GM23338 (cell line): ENCODE measurements at places on chromosomes 1 and 21.

DNA sequence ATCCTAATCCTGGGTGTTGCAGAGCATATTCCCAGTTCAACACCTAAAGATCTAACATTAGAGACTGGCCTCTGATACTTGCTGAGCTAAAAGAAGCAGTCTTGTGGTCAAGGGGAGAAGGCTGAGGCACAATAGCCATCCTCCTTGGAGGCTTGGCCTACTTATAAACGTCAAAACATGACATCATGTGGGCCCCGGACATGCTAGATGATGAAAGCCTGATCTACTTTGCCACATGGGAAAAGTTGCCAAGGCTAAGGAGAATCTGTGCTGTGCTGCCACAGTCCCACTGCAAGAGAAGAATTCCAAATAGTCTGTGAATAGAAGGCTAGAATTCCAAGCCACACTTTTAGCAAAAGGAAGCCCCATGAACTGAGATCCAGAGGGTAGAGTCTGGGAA lies 43.9 kb upstream of the SAMD13 start:
- no peaks in the 10 kb centered on the region for H3K27me3 ChIP-seq
- no peak for DNase-seq
- peaks cover 8% of the 10 kb centered on the region; the same call in 1 of the 2 replicates for H3K4me1 ChIP-seq
- no peak overlapping the region for H3K27ac ChIP-seq
- H3K36me3 ChIP-seq, result no peaks in the 10 kb centered on the region
- H3K4me3 ChIP-seq, result no peak overlapping the region

GRCh38 chr1:52668711-52669110 lies 29.4 kb downstream of the COA7 start:
- no peaks in the 10 kb centered on the region for H3K4me1 ChIP-seq
- no peak for DNase-seq
- H3K4me3 ChIP-seq, result no peak overlapping the region
- H3K27me3 ChIP-seq, result no peaks in the 10 kb centered on the region
- no peaks in the 10 kb centered on the region for H3K36me3 ChIP-seq

- no peak overlapping the region for H3K4me3 ChIP-seq
- no peaks in the 10 kb centered on the region for H3K36me3 ChIP-seq
- H3K27ac ChIP-seq, result no peak overlapping the region
- DNase-seq, result no peak
- no peaks in the 10 kb centered on the region for H3K4me1 ChIP-seq
- no peaks in the 10 kb centered on the region for H3K27me3 ChIP-seq
Observed at GRCh38 chr1:154485910-154486496, 16.0 kb upstream of the TDRD10 start.

DNA sequence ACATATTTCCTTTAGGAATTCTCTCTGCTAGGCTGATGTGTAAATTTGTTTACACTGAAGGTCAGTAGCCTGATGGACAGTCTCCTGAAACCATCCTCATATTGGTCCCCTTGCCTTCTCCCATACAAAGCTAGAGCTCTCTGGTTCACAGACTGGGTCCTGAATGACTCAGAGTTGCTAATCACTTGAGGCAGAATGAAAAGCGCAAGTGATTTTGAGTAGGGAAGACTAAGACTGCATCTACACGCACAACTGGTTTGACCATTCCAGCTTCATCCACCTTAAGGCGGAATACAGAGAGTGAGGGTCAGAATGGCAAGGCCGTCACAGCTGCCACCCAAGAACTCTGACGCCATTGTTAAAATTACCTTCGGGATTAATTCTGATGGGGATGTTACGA lies 70.2 kb upstream of the KIF26B start:
- no peak overlapping the region for H3K4me3 ChIP-seq
- H3K27ac ChIP-seq, result no peak overlapping the region
- H3K4me1 ChIP-seq, result no peaks in the 10 kb centered on the region

- H3K27ac ChIP-seq, result peak overlapping the region; percentile 72
- peaks cover 53% of the 10 kb centered on the region for H3K36me3 ChIP-seq
- no peak for DNase-seq
- H3K27me3 ChIP-seq, result no peaks in the 10 kb centered on the region
Observed at GRCh38 chr1:42936309-42937078, 22.2 kb downstream of the SLC2A1 start.

- H3K36me3 ChIP-seq, result no peaks in the 10 kb centered on the region
- H3K27ac ChIP-seq, result no peak overlapping the region
- DNase-seq, result no peak
- no peaks in the 10 kb centered on the region for H3K27me3 ChIP-seq
Observed at GRCh38 chr1:166789286-166789685, 50.0 kb upstream of the POGK start.

DNA sequence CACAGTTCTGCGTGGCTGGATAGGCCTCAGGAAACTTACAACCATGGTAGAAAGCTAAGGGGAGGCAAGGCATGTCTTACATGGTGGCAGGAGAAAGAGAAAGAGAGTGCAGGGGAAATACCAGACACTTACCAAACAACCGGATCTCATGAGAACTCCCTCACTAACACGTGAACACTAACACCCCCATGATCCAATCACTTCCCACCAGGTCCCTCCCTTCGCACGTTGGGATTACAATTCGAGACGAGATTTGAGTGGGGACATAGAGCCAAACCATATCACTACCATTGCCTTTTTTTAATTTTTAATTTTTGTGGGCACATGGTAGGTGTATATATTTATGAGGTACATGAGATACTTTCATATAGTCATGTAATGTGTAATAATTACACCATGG lies 23.8 kb upstream of the PPP1R8 start:
- 0 out of 2 replicates have a peak overlapping the region, but pooled peaks have one; percentile 29 for H3K27ac ChIP-seq
- H3K36me3 ChIP-seq, result no peaks in the 10 kb centered on the region
- H3K4me3 ChIP-seq, result no peak overlapping the region
- H3K27me3 ChIP-seq, result no peaks in the 10 kb centered on the region

- no peaks in the 10 kb centered on the region for H3K4me1 ChIP-seq
- no peaks in the 10 kb centered on the region for H3K36me3 ChIP-seq
- no peaks in the 10 kb centered on the region for H3K27me3 ChIP-seq
- no peak overlapping the region for H3K27ac ChIP-seq
- DNase-seq, result no peak
Observed at GRCh38 chr21:35849144-35849543, 211.2 kb downstream of the SETD4 start.

DNA sequence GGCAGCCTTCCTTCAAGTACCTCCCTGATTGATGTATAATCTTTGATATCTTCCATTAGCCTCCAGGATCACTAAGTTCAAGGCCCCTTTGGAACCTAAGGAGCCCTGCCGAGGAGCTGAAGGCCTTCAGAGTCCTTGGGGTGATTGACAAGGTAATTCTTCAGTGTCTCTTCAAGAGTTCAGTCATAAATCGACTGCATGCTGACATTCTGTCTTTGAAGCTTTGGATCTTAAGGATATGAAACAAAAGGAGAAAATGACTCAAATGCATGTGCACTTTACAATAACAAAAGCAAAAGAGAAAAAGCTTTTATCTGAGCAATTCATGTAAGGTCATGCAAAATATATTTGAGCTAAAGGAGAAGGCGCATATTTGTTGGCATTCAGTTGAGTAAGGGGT lies 125.3 kb downstream of the RPS6KC1 start:
- peak; percentile 8 for DNase-seq
- 0 out of 2 replicates have a peak, but pooled peaks cover 4% of the 10 kb centered on the region for H3K4me1 ChIP-seq
- H3K4me3 ChIP-seq, result no peak overlapping the region
- no peaks in the 10 kb centered on the region for H3K36me3 ChIP-seq
- H3K27ac ChIP-seq, result no peak overlapping the region
- H3K27me3 ChIP-seq, result no peaks in the 10 kb centered on the region

- H3K36me3 ChIP-seq, result no peaks in the 10 kb centered on the region
Observed at GRCh38 chr1:87024936-87025540, 110.6 kb downstream of the HS2ST1 start.

DNA sequence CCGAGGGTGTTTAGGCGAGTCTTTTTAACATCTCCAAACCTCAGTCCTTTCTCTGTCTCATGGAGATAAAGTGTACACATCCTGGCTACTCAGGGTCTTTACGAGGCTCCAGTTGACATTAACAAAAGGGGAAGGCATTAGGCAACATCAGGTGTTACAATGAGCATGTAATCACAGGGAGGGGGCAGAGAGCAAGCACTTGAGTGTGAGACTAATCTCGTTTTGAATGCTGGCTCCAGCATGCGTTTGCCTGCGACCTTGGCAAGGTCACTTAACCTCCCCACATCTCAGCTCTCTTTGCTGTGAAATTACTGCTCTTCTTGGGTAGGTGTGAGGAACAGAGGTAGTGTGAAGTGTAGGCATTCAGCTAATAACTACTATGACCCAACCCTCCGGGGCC lies 3.1 kb downstream of the TNNT2 start:
- no peaks in the 10 kb centered on the region for H3K27me3 ChIP-seq
- peaks cover 37% of the 10 kb centered on the region for H3K4me1 ChIP-seq
- no peak for DNase-seq
- H3K4me3 ChIP-seq, result no peak overlapping the region

GRCh38 chr1:6124341-6124740 lies 55.8 kb downstream of the CHD5 start:
- no peak overlapping the region for H3K27ac ChIP-seq
- no peaks in the 10 kb centered on the region for H3K27me3 ChIP-seq
- no peaks in the 10 kb centered on the region for H3K4me1 ChIP-seq
- H3K36me3 ChIP-seq, result no peaks in the 10 kb centered on the region
- H3K4me3 ChIP-seq, result no peak overlapping the region

- H3K27me3 ChIP-seq, result no peaks in the 10 kb centered on the region
- DNase-seq, result no peak
- H3K36me3 ChIP-seq, result no peaks in the 10 kb centered on the region
- H3K27ac ChIP-seq, result no peak overlapping the region
- H3K4me3 ChIP-seq, result no peak overlapping the region
Observed at GRCh38 chr1:204222764-204223055, 8.9 kb upstream of the GOLT1A start.

GRCh38 chr1:1614954-1615255 lies 395 bp upstream of the MIB2 start:
- H3K4me1 ChIP-seq, result peaks cover 6% of the 10 kb centered on the region; the same call in 1 of the 2 replicates
- H3K36me3 ChIP-seq, result no peaks in the 10 kb centered on the region
- H3K27me3 ChIP-seq, result no peaks in the 10 kb centered on the region
- peak overlapping the region; percentile 96 for H3K4me3 ChIP-seq
- H3K27ac ChIP-seq, result peak overlapping the region; percentile 72; the same call in 1 of the 2 replicates
- DNase-seq, result no peak

GRCh38 chr1:201456499-201457309 lies 12.3 kb downstream of the PHLDA3 start:
- no peaks in the 10 kb centered on the region for H3K27me3 ChIP-seq
- DNase-seq, result no peak
- peaks cover 13% of the 10 kb centered on the region for H3K4me1 ChIP-seq
- no peak overlapping the region for H3K27ac ChIP-seq
- H3K36me3 ChIP-seq, result no peaks in the 10 kb centered on the region

- no peaks in the 10 kb centered on the region for H3K36me3 ChIP-seq
- peak; percentile 17 for DNase-seq
- no peak overlapping the region for H3K4me3 ChIP-seq
- H3K27ac ChIP-seq, result no peak overlapping the region
- H3K27me3 ChIP-seq, result no peaks in the 10 kb centered on the region
Observed at GRCh38 chr1:208324005-208324404, 79.8 kb upstream of the PLXNA2 start.

DNA sequence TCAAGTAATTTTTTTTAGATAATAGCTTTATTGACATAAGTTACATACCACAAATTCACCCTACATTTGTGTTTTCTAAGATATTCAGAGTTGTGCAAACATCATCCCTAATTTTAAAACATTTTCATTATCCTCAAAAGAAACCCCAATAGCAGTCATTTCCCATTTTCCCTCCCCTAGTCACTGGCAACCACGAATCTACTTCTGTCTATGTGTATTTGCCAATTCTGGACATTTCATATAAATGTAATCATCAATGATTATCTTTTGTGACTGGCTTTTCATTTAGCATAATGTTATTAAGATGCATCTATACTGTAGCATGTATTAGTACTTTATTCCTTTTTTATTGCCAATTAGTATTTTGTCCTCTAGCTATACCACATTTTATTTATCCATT lies 88.8 kb upstream of the SLFNL1 start:
- H3K27me3 ChIP-seq, result no peaks in the 10 kb centered on the region
- H3K4me1 ChIP-seq, result peaks cover 6% of the 10 kb centered on the region; the same call in 1 of the 2 replicates
- no peak overlapping the region for H3K4me3 ChIP-seq
- no peak overlapping the region for H3K27ac ChIP-seq
- H3K36me3 ChIP-seq, result no peaks in the 10 kb centered on the region
- DNase-seq, result no peak

DNA sequence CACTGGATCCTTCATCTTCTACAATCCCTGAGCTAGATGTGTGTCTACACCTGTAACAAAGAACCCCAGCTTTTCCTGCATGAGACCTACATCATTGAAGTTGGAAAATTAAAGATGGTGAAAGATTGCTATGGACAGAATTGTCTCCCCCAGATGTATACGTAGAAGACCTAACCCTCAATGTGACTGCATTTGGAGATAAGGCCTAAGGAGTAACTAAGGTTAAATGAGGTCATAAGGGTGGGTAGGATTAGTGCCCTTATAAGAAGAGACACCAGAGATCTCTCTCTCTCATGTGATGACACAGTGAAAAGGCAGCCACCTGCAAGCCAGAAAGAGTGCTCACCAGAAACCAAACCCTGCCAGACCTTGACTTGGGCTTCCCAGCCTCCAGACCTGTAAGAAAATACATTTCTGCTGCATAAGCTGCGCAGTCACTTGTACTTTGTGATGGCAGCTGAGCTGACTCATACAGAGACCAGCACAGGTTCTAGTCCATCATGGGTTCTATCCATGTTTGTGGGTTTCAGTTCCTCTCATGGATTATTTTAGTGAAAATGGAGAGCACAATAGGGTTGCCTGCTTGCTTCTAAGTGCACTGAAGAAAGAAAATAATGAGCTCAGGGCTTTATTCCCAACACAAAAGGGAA lies 180.8 kb downstream of the TPR start:
- H3K36me3 ChIP-seq, result no peaks in the 10 kb centered on the region; the same call in 1 of the 2 replicates
- H3K4me1 ChIP-seq, result no peaks in the 10 kb centered on the region
- H3K27me3 ChIP-seq, result no peaks in the 10 kb centered on the region
- H3K27ac ChIP-seq, result no peak overlapping the region

GRCh38 chr1:94119796-94120569 lies 965 bp downstream of the ABCA4 start:
- peaks cover 18% of the 10 kb centered on the region for H3K4me1 ChIP-seq
- H3K4me3 ChIP-seq, result no peak overlapping the region
- peaks cover 14% of the 10 kb centered on the region; the same call in 1 of the 2 replicates for H3K27me3 ChIP-seq

- DNase-seq, result no peak
- H3K27me3 ChIP-seq, result no peaks in the 10 kb centered on the region
- peaks cover 9% of the 10 kb centered on the region for H3K4me1 ChIP-seq
- no peak overlapping the region for H3K4me3 ChIP-seq
Observed at GRCh38 chr1:145942871-145943270, 14.9 kb downstream of the LIX1L start.

- H3K4me3 ChIP-seq, result no peak overlapping the region
- no peak overlapping the region for H3K27ac ChIP-seq
- peaks cover 11% of the 10 kb centered on the region for H3K4me1 ChIP-seq
- no peak for DNase-seq
- H3K36me3 ChIP-seq, result no peaks in the 10 kb centered on the region
Observed at GRCh38 chr1:48524892-48525467, 53.0 kb upstream of the SPATA6 start.

- no peak for DNase-seq
- no peaks in the 10 kb centered on the region for H3K36me3 ChIP-seq
- 0 out of 2 replicates have a peak, but pooled peaks cover under 1% of the 10 kb centered on the region for H3K4me1 ChIP-seq
- H3K4me3 ChIP-seq, result no peak overlapping the region
- H3K27me3 ChIP-seq, result 0 out of 2 replicates have a peak, but pooled peaks cover 11% of the 10 kb centered on the region
- H3K27ac ChIP-seq, result no peak overlapping the region
Observed at GRCh38 chr1:223082914-223083313, 60.1 kb downstream of the TLR5 start.
